Activated T-helper 1 cell treated with anti-CD3 and anti-CD28 coated beads, Interleukin-2, amount 50 U/mL, for 16 hours (primary cell): ENCODE measurements at places on chromosomes 13 and 19.

- DNase-seq = no peak
These were observed 74.1 kb downstream of the SHISA2 start for GRCh38 chr13:25977671-25978070.

DNA sequence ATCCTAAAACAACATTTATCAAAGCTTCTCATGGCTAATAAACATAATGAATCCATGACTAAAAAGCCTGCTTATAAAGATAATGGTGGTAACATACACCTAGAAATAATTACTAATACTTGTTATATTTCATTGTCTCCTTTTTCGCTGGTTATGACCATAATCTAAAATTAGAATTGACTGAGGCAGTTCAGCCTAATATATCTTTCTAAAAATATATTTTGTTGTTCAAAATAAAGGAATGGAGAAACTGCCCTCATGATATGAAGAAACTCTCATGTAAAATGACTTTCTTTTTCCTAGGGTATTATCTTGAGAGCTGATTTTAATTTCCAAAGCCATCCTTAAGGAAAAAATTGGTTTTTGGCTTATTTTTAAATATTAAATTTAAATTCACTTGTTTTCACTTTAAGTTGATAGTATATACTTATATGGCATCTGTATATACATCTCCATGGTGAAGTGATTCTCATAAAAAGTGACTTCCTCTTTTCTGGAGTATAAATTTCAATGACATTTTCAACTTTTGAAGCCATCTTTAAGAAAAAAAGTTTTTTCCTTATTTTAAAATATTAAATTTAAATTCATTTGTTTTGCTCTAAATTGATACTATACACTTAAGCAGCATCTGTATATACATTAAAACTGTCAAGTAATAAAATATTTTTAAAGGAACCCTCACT, 204.6 kb downstream of the VWA8 start:
- no peak for DNase-seq

- no peak for DNase-seq
These were observed 1233.7 kb downstream of the PCDH17 start for GRCh38 chr13:58865286-58865685.

DNA sequence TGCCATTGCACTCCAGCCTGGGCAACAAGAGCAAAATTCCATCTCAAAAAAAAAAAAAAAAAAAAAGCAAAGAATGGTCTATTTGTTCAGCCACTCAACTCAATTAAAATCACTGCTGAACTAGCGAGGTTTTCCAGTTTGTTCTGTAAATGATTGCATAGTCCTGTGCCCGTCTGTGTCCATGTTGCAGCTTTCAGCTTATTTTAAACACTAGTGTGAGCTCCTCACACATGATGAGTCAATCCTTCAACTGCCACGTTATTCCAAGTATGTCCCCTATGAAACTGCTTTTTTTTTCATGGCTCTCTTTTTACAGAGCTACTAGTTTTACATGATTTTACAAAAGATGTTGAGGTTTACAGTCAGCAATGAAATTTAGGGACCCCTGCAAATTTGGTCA, 12.2 kb downstream of the SUGP2 start:
- no peak for DNase-seq

- DNase-seq = no peak
These were observed 17.3 kb downstream of the C19orf81 start for GRCh38 chr19:50666346-50667176.

DNA sequence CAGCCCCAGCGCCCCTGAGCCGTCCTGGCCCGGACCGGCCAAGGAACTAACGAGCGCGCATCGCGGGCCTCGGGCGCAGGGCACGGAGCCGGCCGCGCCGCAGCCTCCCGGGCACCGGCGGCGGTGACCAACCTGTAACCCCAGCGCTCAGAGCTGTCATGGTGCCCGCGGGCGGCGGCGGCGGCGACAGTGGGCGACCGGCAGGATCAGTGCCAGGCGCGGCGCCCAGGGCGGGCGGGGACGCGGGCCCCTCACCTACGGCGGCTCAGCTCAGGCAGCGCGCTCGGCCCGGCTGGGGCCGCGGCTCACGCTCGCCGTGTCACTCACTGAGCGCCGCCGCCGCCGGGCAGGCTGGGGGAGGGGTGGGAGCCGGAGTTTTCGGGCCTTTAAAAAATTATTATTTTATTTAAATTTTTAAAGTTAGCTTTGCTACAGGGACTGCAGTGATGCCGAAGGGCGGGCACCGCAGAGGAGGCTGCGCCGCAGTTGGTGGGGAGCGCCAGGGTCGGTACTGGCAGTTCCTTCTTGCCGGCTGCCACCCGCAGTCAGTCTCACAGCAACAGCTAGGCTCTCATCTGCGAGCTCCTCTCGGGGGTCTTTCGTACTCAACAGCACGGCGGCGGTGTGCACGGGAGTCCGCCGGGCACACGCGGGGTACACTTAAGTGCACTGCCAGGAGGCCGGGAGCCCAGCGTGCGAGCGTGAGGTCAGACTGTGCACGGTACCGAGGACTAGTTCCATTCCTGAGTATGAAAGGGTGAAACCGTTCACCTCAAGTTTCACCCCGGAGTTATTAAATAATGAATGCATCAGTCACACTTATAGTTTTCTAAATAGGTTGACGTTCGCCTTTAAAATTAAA, at the start of gene NALCN:
TSS of gene NALCN (minus strand) at position 328 of the 862 bp plus-strand sequence. CDS start 17,382 bp downstream, outside the sequence.
- DNase-seq = no peak

GRCh38 chr13:50991579-50992521, 82.3 kb downstream of the RNASEH2B start:
- no peak for DNase-seq

DNA sequence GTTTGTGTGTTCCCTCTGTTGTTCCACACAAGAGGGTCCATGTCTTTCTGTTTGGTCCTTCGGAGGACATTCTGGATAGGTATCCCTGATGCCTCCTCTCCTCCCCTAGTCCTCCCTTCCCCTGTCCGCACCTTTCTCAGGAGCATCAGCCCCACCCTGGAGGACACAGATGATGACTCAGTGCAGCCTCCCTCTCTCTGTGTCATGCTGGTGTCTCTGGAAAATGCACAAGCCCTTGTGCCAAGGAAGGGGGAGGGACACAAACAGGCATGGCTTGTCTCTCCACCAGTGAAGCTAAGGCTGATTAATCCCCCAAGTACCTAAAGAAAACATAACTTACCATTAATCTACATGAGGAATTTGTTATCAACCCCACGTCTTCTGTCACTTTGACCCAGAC, 16.2 kb upstream of the TNFRSF19 start:
- no peak for DNase-seq

DNA sequence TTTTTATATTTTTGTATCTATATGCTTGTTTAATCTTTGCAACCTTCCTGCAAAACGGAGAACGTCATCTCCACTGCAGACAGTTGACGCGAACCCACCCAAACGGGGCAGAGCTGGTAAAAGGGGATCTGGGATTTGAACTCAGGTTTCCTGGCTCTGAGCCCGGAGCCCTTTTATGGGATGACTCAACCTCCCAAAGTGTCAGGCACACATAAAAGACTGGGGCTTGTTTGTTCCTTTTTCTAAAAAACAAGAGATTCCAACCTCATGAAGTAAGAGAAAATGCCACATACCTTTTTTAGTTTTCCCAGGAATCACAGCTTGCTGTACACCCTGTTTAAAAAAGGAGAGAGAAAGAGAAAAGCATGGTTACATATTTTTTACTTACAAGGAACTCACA, 78.9 kb downstream of the GADD45B start:
- DNase-seq = no peak

DNA sequence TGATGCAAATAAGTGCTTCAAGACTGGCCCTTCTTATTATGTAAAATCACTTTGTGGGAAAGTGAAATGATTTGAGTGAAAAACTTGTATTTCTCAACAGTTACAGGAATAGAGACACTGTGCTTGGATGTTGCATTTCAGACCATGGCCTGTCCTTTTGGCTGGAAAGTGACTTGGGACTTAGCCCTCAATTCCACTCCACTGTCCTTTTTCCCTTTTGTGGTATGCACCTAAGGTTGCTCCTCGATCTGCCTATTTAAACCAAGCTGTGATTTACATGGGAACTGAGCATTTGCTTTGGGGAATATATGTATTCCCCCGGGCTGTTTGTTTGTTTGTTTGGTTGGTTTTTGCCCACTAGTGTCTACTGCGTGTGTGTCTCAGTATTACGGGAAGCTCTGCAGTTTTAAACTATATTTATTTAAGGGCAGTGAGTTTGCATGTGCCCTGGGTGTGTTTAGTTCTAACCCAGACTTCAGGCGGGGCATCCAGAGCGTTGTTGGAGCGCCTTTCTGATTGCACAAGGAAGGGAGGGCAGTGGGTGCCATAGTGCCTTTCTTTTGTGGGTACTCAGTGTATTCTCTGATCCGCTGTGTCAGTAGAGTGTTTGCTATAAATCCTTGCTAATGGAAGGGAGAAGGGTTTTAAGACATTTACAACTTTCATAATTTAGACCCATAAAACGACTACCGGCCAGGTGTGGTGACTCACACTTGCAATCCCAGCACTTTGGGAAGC, 18.2 kb upstream of the RNF113B start:
- no peak for DNase-seq

DNA sequence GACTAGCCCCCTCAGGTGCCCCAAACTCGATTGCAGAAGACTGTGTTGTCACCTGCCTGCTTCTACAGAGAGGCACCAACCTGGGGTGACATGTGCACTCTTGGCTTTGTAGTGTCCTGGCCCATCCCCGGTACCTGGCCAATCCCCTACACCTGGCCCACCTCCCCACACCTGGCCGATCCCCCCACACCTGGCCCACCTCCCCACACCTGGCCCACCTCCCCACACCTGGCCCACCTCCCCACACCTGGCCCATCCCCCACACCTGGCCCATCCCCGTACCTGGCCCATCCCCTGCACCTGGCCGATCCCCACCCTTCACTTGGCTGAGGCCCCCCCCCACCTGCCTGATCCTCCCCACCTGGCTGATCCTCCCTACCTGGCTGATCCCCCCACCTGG, 25.4 kb downstream of the ATP11A start:
- DNase-seq = no peak

DNA sequence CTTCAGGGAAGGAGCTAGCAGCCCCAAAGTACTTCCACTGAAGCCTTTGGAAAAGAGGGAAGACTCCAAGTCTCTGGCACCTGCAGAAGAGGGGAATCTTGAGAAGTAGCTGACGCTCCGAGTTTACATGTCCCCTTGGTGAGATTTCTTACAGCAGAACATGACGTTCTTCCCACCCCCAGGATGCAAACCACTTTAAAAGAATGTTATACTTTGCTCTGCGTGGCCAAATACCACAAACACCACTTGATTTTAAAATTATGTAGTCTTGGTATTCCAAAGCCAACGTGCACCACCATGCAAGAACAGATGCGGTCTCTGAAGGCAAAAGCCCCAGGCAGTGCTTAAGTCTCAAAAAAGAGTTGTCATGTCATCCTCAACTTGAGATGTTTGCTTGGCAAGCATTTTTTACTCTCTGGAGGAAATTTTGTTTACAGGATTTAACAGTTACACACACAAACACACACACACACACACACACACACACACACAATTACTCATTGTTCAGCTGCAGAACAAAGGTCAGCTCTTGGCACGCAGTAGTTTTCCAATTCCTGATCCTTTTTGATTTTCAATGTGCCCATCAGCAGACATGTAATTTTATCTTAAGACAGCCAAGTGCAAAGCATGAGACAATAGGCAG, 106.1 kb downstream of the RGCC start:
- no peak for DNase-seq

DNA sequence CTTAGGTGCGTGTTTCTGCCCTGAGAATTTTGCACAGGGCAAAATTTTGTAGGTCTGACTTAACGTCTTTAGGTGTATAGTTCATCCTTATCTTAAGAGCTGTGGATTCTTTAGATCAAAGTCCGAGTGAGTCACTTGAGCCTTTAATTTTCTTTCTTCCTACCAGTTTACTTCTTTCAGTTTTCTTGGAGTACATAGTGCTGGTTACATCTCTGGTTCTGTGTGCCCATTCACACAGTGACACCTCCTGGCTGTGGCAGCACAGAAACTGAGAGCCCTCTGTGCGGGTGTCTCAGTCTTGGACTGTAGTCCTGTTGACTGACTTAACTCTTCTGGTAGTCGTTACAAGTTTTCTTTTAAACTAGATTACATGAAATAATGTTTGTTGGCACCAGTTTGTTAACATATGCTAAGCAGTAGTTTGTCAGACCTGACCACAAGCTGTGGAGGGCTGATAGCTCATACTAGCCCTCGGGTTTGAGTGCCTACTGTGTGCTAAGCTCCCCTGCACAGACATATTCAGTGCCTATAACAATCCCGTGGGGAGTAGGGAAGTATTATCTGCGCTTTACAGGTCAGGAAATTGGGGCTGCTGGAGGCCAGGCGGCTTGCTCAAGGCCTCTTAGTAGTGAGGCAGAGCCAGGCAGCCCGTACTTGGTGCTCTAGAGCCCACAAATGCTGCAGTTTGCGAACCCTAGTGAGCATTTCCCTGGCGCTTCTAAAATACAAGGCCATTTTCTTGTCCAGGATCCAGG, 1.6 kb downstream of the GATAD2A start:
- DNase-seq = no peak

GRCh38 chr19:18895038-18895823, 727 bp downstream of the CERS1 start:
- DNase-seq = no peak

DNA sequence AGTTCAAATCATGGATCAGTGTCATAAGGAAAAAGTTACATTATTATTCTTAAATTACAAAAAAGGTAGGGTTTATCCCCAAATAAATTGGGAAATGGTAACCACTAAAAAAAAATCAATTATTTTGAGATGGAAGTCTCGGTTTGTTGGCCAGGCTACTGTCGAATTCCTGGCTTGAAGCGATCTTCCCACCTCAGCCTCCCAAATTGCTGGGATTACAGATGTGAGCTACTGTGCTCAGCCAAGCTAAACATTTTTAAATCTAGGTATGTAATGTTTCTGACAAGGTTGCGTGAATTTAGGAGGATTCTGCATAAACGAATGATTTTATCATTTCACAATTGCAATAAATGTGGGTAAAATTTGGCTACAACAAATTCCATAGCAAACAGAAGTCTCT, 2.0 kb downstream of the NAA16 start:
- no peak for DNase-seq

DNA sequence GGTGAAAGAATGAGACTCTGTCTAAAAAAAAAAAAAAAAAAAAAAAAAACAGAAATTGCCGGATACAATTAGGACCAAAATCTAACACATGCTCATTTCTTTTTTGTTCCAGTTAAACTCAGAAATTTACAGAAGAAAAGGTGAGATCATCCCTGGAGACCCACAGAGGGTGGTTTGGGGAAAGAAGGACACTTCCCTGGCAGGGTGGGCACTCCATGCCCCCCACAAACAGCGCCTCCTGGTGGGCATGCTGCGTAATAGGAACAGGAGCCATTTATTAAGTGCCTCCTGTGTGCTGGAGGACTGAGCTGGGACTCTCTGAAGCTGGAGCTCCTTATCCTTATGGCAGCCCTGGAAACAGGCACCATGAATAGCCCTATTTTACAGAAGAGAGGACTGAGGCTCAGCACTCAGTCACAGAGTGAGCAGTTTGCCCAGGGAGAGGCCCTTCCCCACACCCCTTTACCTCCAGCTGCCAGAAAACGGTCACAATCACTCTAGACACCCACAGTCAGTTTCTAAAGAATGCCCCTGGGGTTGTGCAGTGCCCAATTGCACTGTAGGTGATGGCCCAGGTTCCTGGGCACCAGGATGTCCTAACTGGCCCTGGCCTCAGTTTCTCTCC, 10.1 kb downstream of the C19orf38 start:
- no peak for DNase-seq

GRCh38 chr13:91346850-91347201, 661 bp upstream of the MIR17HG start:
- DNase-seq = no peak
